ENCODE measurements at places on chromosomes 11 and 22.

DNA sequence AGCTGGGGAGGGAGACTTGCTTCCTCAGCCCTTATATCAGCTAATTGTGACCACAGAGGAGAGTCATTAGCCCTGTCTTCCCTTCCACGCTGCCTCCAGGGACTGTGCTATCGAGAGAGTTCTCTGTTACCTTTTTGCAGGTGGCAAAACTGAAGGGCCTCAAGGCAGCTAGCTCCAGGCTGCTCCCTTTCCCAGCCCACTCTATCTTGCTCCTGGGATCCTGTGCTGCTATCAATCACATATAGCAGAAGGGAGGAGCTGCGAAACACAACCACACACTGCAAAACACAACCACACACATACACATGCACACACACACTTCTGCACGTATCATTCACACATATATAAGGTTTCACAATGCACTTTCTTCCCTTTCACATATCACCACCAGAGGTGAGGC is 205.3 kb upstream of the MTNR1B start:
- no peak for DNase-seq

- no peak for DNase-seq
Observed at GRCh38 chr11:106086135-106086534, 8.7 kb downstream of the AASDHPPT start.

DNA sequence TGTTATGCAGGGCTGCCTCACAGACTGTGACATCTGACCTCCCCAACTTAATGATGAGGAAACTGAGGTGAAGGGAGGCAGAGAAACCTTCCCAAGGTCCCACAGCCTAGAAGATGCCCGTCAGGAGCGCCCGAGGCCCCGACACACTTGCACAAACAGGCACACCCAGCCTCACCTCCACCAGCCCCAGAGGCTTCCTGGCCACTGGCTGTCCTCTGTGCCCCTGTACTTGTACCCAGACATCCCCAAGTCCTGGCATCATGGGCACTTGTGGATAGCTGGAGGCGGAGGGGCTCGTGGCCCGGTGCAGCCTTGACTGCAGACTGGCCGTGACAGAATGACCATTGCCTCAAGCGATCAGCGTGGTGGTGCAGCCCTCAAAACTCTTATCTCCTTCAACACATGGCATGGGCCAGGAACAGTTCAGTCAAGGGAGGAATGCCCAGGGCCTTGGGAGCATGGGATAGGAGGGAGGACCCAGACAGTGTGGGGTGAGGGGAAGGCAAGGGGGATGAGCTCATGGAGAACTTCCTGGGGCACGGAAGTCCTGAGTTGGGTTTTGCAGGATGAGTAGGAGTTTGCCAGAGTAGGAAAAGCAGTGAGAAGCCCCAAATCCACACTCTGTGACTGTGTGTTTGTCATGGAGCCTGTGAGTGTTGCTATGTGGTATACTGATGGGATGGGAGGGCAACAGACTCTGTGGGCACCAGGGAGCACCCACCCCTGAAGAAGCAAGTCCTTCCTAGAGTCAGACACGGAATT is 25.8 kb upstream of the PPARA start:
- DNase-seq, result no peak

DNA sequence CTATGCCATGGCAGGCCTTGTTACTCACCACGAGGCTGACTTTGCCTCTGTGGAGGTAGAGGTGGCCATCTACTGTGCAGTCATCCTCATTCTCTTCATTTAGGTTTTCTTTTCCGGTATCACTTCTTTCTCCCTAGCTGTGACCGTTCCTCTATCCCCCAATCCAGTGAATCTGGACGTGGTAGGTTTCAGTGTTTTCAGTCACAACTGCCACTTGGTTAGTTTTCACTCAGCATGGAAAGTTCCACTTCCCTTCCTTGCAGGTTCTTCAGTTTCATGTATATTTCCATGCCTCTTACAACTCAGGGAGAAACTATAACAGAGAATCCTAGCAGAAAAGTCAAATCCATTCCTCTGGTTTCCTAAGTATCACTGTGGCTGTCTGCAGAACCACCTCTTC is 1.9 kb downstream of the HPS4 start:
- no peak for DNase-seq

GRCh38 chr22:23035557-23036277 is 34.6 kb upstream of the GNAZ start:
- no peak for DNase-seq

DNA sequence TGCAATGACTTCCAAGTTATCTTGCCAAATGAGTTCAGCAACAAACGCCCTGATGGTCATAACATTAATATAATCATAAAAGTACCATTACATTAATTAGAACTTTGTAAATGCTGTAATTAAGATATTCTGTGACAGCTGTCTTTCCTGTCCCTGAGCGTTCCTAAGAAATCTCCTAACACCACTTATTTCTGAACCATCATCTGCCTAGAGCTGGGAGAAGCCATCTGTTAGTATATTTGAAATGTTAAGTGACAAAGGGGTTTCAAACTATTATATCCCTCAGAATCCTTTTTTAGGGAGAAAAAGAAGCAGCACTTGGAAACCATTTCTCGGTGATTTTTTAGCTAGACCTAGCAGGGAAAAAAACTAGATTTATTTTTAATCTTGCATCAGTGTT is 657.5 kb downstream of the FAM181B start:
- DNase-seq, result no peak

DNA sequence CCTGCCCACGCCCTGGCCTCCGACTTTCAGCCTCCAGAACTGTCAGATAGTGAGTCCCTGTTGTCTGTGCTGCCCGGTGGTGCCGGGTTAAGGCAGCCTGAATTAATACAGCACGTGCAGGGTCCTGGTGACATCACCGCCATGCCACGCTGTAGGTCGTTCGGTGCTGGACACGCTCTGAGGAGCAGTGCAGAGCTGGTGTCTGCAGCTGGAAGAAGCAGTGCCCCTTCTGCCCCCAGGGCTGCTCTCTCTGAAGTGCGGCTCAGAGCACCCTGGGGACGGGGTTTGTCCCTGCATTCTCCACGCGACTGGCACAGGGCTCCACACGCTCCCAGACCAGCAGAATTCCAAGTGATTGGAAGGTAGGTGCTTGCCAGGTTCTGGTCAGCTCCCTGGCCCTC is 831.5 kb downstream of the TBC1D22A start:
- DNase-seq, result no peak

Data from activated T-cell treated with anti-CD3 and anti-CD28 coated beads for 1 hour (primary cell).